ENCODE measurements at places on chromosomes 5 and 9.

DNA sequence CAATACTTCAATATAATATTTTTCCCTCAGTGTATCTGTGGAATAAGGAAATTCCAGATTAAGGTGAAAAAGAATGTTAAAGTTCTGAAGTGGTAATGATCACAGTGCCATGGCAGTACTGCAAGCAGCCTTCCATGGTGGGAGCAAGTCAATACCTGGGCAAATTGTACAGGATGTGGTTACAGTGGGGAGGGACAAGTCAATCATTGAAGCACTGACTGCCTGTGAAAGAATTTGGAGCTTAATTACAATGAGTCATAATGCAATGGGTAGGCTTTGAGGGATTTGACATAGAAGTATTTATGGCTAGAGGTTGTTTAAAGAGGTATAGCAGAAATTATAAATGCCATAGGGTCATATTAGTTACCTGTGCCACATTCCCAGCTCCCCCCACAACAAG is 786.5 kb upstream of the ACO1 start:
- no peak for DNase-seq

DNA sequence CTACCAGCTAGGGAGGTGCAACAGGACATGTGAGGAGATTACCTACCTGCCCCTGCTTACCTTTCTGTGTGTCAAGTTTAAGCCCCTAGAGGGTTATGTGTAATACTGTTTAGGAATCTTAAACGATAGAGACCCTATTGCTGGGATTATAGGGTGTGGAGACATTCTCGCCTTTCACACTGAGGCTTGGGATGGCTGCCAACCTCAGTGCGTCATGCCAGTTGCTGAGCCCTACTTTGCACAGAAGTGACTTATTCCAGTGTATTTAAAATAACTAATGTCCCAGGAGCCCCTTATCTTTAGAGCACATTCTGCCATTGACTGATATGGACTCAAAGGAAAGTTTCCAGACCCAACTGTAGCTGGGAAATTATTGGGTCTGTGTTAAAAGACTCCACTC is 76.6 kb upstream of the XPA start:
- DNase-seq: no peak

- DNase-seq: no peak
Measured at GRCh38 chr9:133078486-133078885, 16.7 kb downstream of the CEL start.

DNA sequence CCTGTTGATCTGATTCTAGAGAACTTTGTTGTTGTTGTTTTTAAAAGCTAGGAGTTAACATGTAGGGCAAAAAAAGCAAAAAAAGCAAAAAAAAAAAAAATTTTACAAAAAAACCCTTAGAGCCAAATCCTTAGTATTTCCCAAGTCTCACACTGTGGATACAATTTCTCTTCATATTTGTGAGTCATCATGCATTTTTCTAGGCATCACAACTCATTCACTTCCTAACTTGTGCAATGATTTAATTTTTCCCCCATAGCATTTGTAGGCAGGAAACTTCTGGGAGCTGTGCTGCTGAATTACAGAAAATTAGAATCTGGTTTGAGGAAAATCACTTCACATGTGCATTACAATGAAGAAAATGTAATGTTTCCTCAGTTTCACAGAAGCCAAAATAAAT is 91.9 kb downstream of the MARCHF3 start:
- no peak for DNase-seq

GRCh38 chr9:126515873-126516505 is 97.7 kb upstream of the LMX1B start:
- DNase-seq: no peak

DNA sequence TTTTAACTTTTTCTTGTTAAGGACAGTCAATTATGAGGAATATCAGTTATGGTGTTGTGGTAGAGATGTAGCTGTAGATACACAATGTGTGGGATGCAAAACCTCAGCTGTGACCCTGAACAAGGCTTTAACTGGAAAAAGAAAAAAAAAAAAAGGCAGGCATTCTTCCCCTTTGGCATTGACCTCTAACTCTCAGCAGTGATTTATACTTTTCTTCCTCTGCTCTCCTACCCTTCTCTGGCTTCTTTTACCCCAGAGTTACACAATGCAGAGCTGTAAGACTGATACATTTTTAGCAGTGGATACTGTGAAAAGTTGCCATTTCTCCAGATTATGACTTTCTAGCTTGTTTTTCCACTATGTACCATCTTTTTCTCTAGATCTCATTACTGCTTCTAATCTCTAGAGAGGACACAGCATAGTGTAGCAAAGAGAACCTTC is 2.0 kb downstream of the CTNNAL1 start:
- no peak for DNase-seq

DNA sequence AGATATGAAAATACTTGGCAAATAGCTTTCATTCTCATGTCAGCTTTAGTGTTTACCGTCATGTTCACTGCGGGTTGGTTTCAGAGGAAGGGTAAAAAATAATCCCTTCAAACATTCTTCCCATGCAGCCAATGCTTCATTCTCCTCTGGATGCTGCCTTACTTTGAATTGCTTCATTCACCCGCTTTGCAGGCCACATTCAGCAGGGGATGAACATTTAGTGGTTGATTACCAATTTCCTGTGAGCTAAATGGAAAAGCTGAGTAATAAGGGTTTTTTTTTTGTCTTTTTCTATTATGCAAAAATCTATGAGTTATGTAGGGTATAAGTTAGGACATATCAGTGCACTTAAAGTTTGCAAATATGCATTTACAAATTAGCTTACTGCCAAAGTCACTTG is 96.3 kb upstream of the MEF2C start:
- no peak for DNase-seq

DNA sequence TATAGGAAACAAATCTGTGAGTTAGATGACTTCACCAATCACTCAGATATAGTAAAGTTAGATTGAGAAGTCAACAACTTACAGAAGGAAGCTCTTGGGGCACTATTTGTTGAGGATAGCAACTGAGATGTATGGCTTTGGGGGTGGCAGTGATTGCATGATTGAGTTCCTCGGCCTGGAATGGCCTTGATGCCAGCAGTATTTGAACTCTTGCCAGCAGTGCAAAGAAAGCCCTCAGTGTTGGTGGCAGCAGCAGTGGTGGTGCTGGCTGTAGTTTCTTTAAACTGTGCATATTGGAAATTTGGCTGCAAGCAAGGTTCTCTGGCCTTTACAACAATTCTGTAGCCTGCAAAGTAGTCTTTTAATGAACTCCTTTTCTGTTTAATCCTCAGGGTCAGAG is 41.4 kb upstream of the PJA2 start:
- DNase-seq: no peak

DNA sequence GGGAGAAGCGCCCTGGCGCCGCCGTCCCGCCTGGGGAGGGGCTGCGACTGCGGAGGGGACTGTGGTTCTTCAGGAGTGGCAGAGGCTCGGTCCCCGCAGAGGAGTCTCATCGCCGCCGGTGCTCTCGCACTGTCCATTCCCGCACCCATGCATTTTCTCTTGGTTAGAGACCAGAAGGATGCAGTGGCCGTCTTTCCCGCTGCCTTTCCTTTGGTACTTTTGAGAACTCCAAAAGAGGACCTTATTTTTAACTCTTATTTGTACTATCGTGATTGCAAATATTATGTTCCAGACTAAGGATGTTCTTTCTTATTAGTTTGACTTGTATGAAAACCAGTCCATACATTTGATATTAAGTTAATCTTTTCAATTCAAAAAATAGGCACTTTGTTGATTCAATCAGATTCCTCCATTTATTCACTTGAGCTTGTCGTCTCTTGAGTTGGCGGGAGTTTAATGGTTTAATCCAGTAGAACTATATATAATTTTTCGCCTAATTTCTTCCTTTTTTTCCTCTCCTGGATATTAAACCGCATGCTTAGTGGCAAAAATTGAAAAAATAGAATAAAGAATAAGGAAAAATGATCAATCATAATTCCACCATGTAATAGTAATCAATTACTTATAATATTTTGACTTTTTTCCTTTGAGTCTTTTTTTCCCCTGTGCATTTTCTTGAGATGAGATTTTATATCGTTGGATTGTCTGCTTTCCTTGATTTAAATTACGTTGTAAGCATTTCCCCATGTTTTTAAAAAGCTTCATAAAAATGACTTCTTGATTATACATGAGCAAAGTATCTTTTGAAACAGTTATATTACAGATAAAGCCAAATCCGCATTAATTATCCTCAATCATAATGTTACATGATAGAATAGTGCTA is 861 bp downstream of the ZFYVE16 start:
- DNase-seq: no peak

DNA sequence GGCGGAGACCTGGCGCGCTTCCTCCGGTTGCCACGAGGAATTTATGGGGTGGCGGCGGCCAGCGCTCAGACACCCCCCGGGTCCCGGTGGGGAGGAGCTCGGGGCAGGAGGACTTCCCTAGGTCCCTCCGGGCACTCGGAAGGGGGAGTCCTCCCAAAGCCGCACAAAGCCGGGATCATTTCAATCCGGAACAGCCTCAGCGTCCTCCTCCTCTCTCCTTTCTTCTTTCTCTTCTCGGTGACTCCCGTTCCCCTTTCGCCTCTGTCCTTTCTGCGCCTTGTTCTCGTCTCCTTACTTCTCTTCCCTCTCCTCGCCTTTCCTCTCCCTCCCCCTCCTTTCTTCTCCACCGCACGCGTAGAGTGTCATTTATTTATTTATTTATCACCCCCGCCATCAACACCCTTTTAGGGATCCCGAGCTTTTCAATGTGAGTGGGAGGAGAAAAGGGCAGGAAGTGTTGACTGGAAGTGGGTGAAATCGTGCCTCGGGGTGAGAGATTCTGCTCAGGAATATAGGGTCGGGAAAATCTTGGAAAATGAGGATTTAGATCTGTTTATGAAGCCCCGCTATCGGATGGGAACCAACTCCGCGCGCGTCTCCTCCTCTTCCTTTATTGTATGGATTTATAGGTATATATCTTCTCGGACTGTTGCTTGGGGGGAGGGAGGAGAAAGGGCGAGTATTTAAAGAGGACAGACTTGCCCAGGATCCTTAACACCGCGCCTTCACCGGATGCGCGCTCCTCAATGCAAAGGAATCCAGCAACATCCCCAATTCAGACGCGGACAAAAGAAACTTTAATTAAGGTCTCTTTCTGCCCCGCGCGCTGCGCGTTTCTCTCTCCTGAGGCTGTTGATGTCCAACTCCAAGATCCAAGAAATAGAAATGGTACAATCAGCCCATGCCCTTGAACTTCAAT is 2.0 kb upstream of the ZNF462 start:
- DNase-seq: no peak

DNA sequence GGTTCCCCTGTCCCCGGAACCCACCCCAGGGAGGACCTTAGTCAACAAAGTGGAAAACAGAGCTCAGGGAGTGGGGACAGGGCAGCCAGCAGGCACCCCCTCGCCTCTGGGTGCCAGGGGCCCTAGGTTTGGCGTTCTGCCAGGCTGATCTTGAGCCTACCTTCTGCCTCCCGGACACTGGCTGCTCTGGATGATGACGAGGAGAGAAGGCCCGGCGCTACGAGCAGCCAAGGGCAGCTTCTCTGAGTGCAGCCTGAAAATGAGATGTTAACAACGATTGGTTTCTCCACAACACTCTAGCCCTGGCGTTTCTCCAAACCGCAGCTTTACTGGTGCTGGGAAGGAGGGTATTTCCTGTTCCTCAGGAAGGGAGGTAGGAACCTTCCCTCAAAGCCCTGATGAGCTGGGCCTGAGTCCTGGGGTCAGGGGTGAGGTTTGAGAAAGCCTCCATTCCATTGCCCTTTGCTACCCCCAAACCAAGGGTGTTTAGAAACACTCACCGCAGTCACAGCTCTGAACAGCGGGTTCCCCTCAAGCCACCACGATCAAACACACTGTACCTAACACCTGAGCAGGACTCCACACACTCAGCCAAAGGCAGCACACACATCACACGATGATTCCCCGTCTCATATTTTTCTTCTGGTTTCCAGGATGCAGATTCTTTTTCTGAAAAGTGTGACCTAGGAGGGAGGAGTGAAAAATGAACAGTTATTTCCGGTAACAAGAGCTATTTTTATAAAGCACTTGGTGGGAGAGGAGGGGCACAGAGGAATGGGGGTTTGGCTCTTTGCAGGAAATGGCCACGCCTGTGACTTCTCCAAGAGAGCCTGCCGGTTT is at the start of gene STING1:
Gene STING1 (minus strand): TSS at position 709 of the 840 bp plus-strand sequence. CDS start 1,054 bp downstream, outside the sequence.
- no peak for DNase-seq

- no peak for DNase-seq
Measured at GRCh38 chr5:83741571-83741970, 20.9 kb upstream of the HAPLN1 start.

DNA sequence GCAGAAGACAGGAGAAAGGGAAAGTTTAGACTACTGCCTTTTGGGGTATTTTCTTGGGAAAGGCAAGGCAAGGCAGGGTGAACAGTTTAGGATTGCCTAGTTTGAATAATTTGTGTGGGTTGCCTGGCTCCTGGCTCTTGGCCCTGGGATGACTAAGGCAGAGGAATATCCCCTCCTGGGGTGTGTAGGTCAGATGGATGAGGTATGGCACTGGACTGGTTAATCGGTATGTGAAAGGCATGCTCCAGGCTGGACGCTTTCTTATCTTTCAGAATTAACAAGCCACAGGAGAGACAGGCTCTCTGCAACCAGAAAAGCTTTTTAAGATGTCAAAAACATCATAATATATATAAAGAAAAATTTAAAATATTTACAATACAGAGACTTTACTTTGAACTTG is 58.6 kb downstream of the STARD4 start:
- no peak for DNase-seq

DNA sequence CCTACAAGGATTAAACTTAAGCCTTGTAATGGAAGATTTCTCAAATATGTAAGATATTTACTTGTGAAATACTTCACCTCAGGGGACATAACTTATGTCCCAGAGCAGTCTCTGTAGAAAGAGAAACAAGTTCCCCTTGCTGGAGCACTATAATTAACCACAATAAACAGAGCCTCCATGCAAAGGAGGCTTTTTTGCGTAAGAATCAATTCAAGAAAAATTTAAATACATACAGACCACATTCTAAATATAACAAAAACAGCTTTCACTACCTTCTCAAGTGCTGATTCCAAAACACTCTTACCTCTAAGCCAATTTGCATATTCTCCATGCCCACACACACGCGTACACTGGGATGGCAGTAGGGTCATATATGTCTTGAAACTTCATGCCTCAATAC is 30.7 kb upstream of the CCNB1 start:
- no peak for DNase-seq

GRCh38 chr5:1255081-1255561 is 29.9 kb downstream of the SLC6A18 start:
- DNase-seq: peak; percentile 8

GRCh38 chr5:4740156-4740555 is 400.0 kb upstream of the ADAMTS16 start:
- no peak for DNase-seq

DNA sequence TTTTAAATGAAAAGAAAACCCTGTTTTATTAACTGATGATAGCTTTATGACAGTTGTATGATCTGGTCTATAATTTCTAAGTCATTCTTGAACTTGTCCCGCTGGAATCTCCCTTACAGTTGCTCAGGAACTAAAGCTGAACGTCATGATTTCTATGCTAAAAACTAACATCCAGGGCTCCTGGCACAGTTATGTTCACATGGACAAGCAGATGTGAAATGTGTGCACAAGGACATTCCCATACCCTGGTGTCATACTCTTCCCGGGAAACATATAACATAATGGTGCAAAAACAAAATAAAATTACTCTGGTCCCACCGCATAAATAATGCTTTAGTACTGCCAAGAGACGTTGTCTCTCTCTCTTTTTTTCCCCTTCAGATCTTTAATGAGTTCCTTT is 134.9 kb downstream of the PRDM6 start:
- DNase-seq: no peak
